ENCODE measurements at places on chromosomes 4 and X. TPM values are rescaled to one million over a fixed set of nuclear protein-coding genes. Genes with fewer than 3 reads are reported as not detected.

DNA sequence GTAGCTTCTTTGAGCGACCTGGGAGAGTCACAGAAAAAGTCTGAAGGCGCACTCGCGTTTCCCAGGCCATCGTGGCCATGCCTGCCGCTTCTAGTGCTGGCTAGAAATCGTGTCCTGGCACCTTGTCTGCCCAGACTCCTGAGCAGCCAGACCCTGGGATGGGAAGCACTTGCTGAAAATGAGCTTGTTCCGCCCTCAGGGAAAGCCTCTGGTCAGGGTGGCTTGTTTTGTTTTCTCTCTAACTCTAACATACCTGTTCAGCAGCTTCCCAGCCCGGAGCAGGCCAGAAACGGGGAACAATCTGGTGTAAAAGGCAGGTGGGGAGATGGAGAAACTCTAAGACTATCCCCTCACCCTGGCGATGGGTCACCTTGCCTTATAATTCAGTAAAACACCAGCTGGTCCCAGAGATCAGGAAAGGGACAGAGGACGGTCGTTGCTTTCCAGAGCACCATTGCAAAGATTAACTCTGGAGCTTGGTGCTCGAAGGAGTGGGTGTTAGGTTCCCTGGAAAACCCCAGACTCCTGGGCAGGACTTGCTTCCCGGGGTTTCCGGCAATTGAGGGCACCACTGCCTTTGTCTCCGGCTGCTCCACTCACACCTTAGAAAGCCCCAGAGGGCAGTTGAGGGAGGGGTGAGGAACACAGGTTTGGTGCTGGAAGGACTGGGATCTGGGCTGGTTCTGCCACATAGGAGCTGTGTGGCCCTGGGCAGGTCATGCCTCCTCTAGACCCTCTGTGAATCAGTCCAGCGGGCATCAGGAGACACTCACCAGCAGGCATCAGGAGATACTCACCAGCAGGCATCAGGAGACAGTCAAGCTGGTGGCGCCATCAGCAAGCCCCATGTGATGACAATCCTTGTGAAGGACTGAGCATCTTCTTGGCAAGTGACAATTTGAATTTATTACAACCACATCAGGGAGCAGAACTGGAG, 4.5 kb upstream of the SH3TC1 start:
- no peak for DNase-seq

The PHEX gene
- polyA plus RNA-seq: 0.02 TPM

The LINC00632 gene
- polyA plus RNA-seq: 14.3 TPM

DNA sequence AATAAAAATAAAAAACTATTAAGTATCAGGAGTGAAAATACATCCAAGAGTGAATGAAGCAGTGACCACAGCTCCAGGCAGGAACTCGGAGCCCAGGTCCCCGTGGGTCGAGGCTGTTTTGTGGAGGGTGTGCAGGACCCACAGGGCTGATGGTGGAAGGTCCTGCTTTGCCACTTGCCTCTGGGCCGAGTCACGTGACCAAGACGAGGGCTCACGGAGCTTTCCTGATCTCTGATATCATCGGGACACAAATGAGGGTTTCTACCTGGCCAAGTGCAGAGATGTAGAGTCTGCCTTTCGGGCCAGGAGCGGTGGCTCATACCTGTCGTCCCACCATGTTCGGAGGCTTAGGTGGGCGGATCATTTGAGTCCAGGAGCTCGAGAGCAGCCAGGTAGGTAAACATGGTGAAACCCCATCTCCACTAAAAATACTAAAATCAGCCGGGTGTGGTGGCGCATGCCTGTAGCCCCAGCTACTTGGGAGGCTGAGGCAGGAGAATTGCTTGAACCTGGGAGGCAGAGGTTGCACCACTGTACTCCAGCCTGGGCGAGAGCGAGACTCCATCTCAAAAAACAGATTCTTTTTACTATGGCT, 7.2 kb downstream of the SLC25A6 start:
- DNase-seq: no peak

The COL25A1 gene
- polyA plus RNA-seq: 1.6 TPM

DNA sequence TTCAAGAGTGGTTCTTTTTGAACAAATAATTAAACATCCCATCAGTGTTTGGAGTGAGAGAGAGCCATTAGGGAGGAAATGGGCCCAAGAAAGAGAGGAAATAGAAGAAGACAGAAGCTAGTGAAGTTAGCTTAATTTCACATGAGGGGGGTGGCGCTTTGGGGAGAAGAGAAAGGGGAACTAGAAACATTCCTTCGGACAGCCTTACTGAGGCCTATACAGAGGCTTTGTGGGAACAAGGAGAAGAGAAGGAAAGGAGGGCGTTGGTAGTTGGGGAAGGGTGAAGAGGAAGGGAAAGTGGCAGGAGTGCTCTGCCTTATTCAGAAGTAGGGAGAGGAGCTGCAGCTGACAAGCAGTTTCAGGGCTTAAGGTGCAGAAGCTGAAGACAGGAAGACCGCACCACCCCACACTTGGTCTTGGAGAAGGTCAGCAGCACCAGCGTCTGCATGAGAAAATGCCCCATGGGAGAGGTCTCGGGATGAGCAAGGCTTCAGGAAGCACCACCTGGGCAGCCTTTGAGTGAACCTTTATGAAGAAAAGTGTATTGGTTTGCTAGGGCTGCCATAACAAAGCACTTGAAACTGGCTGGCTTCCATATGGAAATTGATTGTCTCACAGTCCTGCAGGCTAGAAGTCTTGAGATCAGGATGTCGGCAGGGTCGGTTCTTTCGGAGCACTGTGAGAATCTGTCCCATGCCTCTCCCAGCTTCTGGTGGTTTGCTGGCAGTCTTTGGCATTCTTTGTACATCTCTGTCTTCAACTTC, 85.1 kb downstream of the KIT start:
- DNase-seq: no peak

DNA sequence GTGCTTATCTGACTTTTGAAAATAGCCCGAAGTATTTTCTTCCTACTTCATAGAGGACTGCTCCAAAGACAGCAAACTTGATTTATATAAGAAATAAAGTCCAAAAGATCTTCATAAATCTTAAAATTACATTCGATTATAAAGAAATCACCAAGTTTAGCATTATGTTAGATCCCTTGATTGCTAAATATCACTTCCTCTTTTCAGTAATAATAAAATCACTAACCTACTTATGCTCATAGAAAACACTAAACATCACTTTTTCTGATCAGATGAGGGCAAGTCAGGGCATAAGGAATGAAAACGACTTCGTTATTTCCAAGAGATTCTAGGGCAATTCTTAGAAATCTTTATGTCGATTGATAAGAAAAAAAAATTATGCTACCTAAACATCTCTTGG, 32.0 kb downstream of the DYNLT3 start:
- no peak for DNase-seq

GRCh38 chr4:181416966-181417365, 826.2 kb upstream of the TENM3 start:
- no peak for DNase-seq

The SPIN4 gene
- 8.0 TPM for polyA plus RNA-seq

The CCSER1 gene
- 0.11 TPM for polyA plus RNA-seq

DNA sequence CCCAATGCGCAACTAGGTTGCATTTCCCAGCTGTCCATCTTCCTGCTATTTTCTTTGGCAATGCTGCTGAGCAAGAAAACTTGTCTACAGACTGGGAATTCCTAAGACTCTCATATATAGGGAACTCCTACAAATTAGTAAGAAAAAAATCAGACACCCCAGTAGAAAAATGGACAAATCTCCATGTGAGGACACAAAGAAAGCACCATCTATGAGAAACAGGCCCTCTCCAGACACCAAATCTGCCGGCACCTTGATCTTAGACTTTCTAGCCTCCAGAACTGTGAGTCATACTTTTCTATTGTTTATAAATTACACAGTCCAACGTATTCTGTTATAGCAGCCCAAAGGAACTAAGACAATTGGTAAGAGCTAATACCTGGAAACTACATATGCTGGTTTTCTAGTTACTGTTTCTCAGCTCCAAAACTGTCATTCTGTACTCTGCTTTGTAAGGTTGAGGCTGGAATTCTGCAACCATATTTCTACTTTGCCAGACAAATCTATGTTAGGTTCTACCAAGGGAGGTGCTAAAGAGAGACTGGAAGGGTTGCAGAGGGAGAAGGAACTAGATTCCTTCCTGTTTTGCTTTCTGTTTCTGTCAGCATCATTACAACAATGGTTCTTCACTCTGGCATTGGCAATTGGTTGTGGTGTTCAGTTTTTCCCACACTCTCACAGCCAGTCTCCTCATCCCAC, 35.7 kb upstream of the FAM241A start:
- DNase-seq: no peak

The CFI gene
- polyA plus RNA-seq: not detected

GRCh38 chr4:169251291-169252235, 19.2 kb downstream of the SH3RF1 start:
- DNase-seq: no peak

GRCh38 chr4:184368290-184368689, 106.1 kb downstream of the IRF2 start:
- no peak for DNase-seq

The RPS6KA6 gene
- polyA plus RNA-seq: 1.9 TPM

DNA sequence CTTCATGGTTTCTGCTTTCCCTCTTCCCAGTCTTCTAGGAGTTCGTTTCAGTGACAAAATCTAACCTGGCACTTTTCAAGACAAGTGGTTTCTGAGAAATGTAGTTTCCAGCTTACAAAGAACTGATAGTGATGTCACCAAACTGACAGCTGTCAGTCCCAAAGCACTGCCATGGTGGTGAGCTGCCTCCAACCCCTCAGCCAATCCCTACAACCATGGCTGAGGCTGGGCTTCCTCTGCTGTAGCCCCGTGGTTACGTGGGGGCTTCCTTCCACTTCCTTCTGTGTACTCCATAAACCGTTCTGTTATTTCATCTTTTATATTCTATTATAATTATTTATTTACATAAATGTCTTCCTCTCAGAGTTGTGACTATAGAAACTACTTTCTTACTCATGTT, 198.6 kb upstream of the AGA start:
- DNase-seq: no peak

- no peak for DNase-seq
Measured at GRCh38 chr4:26763063-26763462, 97.6 kb upstream of the STIM2 start.

- DNase-seq: no peak
Measured at GRCh38 chr4:99028187-99028586, 32.7 kb downstream of the METAP1 start.

The CT45A5 gene
- polyA plus RNA-seq: not detected

The FRAS1 gene
- polyA plus RNA-seq: 47.6 TPM

- no peak for DNase-seq
Measured at GRCh38 chr4:73612032-73612431, 8.2 kb downstream of the RASSF6 start.

The SHOX gene
- 0.05 TPM for polyA plus RNA-seq

The TMEM31 gene
- 0.31 TPM for polyA plus RNA-seq

- DNase-seq: peak; percentile 75
Measured at GRCh38 chr4:4386296-4386735, 586 bp upstream of the NSG1 start.

GRCh38 chr4:4693258-4693657, 151.4 kb upstream of the STX18 start:
- DNase-seq: no peak

The STBD1 gene
- polyA plus RNA-seq: 0.45 TPM

The WAS gene
- polyA plus RNA-seq: 0.65 TPM

GRCh38 chrX:17802756-17803155, 58.3 kb downstream of the RAI2 start:
- no peak for DNase-seq

- DNase-seq: peak; percentile 91
Measured at GRCh38 chr4:55125087-55125721, at the start of gene KDR. Gene KDR (minus strand): TSS chr4:55125595. CDS start chr4:55125293, 302 bp downstream.

- no peak for DNase-seq
Measured at GRCh38 chr4:26298198-26298947, 22.4 kb upstream of the RBPJ start.

GRCh38 chrX:153495903-153496589, 1.3 kb downstream of the BGN start:
- no peak for DNase-seq

- DNase-seq: no peak
Measured at GRCh38 chrX:23115651-23116050, 115.9 kb downstream of the DDX53 start.

All from H1 (cell line).